HepG2 (cell line): ENCODE measurements at places on chromosomes 11 and 22. TPM values are rescaled to one million over a fixed set of nuclear protein-coding genes. Genes with fewer than 3 reads are reported as not detected.

The TENM4 gene
- total RNA-seq, result not detected in 2 replicates

The EIF4ENIF1 gene
- total RNA-seq, result 12.3 and 14.0 TPM in 2 replicates

The LARGE2 gene
- 10.0 and 21.6 TPM in 2 replicates for total RNA-seq

GRCh38 chr11:110907629-110908028, 195.4 kb upstream of the ARHGAP20 start:
- no peaks in the 10 kb centered on the region; the same call in 1 of the 2 replicates for H3K27me3 ChIP-seq
- no peaks in the 10 kb centered on the region for H3K4me1 ChIP-seq
- DNase-seq, result no peak
- H3K4me3 ChIP-seq, result no peak overlapping the region
- H3K36me3 ChIP-seq, result no peaks in the 10 kb centered on the region

DNA sequence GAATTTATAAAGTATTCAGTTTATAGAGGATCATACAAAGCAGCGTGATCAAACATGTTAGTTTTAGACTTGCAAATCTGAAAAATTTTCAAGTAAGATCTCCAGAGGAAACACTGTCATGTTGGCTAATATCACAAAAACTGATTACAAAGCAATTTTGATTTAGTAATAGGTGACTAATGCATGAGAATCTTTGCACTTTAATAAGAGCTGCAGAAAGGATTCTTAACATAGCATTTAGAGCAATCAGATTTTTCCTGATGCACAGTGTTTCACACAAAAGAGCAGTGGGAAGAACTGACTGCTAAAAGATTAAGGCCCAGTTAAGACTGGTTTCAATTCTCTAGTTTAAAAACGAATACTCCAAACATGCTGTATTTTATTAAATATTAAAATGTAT, 321.2 kb downstream of the GUCY1A2 start:
- no peaks in the 10 kb centered on the region for H3K4me1 ChIP-seq
- H3K36me3 ChIP-seq, result no peaks in the 10 kb centered on the region
- H3K27ac ChIP-seq, result no peak overlapping the region
- no peak for DNase-seq
- H3K27me3 ChIP-seq, result no peaks in the 10 kb centered on the region

The MED15 gene
- total RNA-seq, result 9.8 and 14.3 TPM in 2 replicates

The SLC22A25 gene
- total RNA-seq, result 0.18 TPM in 2 replicates
